ENCODE measurements at places on chromosomes 12 and 14.

- DNase-seq: no peak
These were observed 15.4 kb downstream of the OR6C6 start for GRCh38 chr12:55280991-55281390.

DNA sequence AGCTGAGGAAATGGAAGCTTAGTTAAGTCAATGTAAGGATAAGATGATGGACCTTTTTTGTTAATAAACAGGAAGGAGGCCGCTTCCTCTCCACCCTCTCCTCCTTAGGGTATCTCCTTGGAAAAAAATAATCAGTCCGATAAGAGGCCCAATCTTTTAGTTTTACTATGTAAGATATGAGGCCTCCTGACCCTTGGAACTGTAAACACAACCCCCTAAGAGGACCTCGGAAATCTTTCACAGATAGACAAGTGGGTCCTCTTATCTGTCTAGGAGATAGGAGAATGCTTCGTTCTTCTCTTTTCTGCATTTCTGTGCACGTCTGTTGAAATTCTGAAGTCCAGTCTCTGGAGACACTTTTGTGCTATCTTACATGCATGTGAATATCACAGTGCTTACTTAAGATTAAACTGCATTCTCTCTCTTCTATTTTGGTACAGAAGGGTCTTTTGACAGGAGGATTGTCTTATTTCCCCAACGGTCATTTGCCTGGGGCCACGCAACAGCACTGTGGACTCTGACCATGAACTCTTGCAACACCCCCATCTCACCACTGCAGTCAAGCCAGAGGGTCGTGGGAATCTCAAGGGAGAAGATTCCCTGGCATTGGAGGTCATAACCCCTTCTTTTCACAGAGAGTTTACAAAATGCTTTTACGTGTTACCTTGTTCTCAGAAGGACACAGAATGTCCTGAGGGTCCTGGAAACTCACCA, 313.0 kb upstream of the RTL1 start:
- no peak for DNase-seq

DNA sequence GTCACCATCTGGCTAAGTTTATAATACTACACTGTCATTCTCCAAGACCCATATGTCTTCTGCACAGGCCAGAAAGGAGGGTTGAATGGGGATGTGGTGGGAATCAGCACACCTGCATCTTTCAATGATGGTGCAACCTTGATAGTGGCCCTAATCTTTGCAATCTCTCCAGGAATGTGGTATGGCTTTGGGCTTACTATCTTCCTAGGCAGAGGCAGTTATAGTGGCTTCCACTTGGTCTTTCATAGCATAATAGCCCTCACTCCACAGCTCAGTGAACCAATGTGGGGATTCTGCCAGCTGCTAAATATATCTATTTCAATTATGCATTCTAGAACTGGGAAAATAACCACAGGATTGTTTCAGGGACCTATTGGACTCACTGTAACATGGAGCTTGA, 61.8 kb upstream of the ATP2B1 start:
- no peak for DNase-seq

DNA sequence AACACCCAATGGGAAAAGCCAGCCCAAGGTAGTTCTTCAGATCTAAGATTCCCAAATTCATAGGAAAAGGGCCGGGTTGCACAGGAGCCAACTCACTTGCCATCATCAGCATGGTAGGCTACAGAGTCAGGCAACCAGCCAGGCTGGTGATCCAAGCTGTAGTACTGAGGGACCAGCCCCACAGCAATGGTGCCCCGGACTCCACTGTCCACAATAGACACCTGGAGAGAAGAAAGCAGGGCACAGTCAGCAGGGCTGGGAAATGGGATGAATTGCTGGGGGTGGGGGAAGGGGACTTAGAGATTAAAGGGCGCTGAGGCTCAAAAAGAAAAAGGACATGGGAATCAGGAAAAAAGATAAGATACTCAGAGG, 4.2 kb downstream of the SPRYD3 start:
- DNase-seq: no peak

GRCh38 chr12:93645702-93646101, 31.5 kb upstream of the CRADD start:
- DNase-seq: no peak

DNA sequence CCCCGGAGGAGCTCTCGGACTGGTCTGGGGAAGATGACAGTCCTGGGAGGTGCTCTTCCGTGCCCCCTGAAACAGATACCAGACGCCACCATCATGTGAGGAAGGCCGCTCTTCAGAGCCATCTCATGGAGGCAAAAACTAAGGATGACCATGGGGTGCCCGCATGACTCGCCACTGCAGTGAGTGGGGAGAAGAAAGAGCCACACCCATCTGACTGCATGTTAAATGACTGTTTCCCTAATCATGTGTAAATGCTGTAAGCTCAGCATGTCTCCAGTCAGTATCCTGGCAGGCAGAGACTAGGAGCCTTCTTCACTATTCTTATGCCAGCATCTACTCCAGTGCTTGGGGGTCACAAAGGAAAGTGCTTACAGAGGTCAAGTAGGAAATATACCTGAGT, 4.0 kb downstream of the STON2 start:
- DNase-seq: no peak

Data from activated T-cell treated with anti-CD3 and anti-CD28 coated beads, Interleukin-2, amount 50 U/mL, for 1 hour (primary cell).